ENCODE measurements at places on chromosomes 7 and 10. TPM values are rescaled to one million over a fixed set of nuclear protein-coding genes. Genes with fewer than 3 reads are reported as not detected.

Gene SNCG
- total RNA-seq: 167 TPM

Gene ARMC10
- 46.7 TPM for total RNA-seq

Gene C10orf53
- total RNA-seq: not detected

Gene CALY
- total RNA-seq: not detected

Data from thoracic aorta (tissue), 2 donors.